Spleen (tissue), 13 donors: ENCODE measurements at places on chromosomes 3 and 15. TPM values are rescaled to one million over a fixed set of nuclear protein-coding genes. Genes with fewer than 3 reads are reported as not detected.

DNA sequence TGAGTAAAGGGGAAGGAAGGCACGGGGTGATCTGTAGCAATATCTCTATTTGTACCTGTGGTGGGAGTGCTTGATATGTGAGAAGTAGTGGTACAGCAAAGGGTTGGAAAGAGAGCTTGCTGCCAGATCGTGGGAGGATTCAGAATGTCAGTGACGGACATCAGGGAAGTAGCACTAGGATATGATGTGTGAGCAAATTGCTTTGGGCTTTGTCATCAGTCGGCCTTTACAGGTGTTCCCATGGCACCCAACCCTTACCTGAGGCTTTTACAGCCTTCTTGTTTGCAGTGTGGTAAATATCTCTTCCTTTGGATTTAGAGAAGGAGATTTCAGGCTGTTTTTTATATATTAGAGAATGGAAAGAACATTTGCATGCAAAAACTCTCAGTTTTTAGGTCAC, 29.8 kb downstream of the IL1RAP start:
- no peaks in the 10 kb centered on the region for H3K36me3 ChIP-seq
- no peaks in the 10 kb centered on the region for H3K4me1 ChIP-seq
- H3K27me3 ChIP-seq: no peaks in the 10 kb centered on the region
- no peak overlapping the region for H3K4me3 ChIP-seq
- no peak for DNase-seq

GRCh38 chr3:140863580-140864009, 78.0 kb upstream of the SLC25A36 start:
- no peaks in the 10 kb centered on the region for H3K27me3 ChIP-seq
- no peak overlapping the region for H3K27ac ChIP-seq
- no peaks in the 10 kb centered on the region for H3K36me3 ChIP-seq
- H3K4me3 ChIP-seq: no peak overlapping the region
- no peaks in the 10 kb centered on the region for H3K4me1 ChIP-seq
- DNase-seq: no peak

DNA sequence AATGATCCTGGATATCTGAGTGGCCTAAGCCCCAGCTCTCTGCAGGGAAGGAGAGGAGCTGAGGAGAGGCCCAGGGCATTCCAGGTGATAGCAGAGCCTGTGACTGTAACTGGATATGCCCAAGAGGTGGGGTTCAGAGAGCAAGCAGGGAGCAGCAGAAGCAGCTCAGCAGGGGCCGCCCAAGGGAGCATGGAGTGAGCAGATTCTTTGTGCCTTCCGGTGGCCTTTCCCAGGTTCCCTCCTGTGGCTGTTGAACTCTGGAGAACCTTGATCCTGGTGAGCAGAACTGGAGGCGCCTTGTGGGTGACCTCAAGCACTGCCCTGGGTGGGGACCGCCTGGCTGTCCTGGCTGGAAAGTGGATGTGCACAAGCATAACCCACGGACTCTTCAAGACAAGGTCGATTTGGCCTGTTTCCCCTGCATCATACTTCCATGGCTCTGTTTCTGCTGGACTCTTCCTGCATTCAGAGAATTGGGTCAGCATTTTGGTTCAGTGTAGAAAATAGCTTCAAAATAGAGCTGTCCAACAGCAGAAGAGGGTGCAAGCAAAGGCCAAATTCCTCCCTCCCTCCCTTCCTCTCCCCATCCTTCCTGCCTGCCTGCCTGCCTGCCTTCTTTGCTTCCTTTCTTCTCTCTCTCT, 76.1 kb downstream of the ARNT2 start:
- DNase-seq: no peak
- H3K4me3 ChIP-seq: no peak overlapping the region
- H3K27ac ChIP-seq: no peak overlapping the region
- H3K36me3 ChIP-seq: no peaks in the 10 kb centered on the region

DNA sequence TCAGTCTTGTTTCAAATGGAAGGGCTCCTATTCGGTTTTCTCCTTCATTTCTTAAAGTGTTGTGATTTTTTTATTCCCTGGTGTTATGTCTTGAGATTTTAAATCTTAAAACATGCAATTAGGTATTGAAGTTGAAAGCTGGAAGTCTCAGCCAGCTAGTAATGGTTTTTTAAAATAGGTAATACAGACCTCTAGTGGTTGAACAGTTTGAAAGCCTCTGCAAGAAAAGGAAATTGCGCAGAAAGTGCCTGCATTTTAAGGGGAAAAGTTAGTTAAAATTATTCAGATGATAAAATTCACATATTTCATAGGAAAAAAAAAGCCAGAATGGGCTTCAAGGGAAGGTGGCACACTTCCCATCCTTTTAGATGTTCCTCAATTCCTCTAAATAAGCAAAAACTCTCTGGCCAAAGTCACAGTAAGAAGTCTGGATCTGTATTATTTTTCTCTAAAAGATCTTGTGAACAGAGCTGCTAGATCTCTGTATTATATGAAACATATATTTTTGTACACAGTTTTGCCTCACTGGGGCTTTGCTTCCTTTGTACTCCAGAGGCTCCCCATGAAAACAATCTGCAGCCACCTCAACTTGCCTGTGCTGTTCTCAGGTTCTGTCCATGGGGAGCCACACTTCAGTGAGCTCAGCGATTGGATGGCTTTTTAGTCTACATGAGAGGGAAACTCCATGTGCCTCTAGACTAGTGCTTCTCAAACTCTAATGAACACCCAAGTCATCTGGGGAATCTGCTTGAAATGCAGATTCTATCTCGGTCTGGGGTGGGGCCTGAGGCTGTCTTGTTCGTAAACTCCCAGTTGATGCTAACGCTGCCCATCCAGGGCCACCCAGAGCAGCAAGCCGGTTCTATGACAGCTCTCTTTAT, 21.5 kb downstream of the AGTR1 start:
- no peaks in the 10 kb centered on the region for H3K4me1 ChIP-seq
- no peaks in the 10 kb centered on the region for H3K36me3 ChIP-seq
- no peak overlapping the region for H3K27ac ChIP-seq
- no peaks in the 10 kb centered on the region for H3K27me3 ChIP-seq

- no peaks in the 10 kb centered on the region for H3K36me3 ChIP-seq
- peaks cover 37% of the 10 kb centered on the region for H3K4me1 ChIP-seq
- DNase-seq: no peak
- H3K27me3 ChIP-seq: no peaks in the 10 kb centered on the region
These were observed 8.8 kb downstream of the FILIP1L start for GRCh38 chr3:100105501-100105900.

The A4GNT gene
- not detected for total RNA-seq

The P2RY12 gene
- 5.9 TPM for total RNA-seq

The CHL1 gene
- total RNA-seq: 19.2 TPM
